Bronchial epithelial cell (primary cell): ENCODE measurements at places on chromosomes 11 and 22.

- no peak for DNase-seq
These were observed 61.8 kb downstream of the SMIM38 start for GRCh38 chr11:69217276-69218105.

GRCh38 chr11:45756384-45757010 is 48.5 kb upstream of the SLC35C1 start:
- DNase-seq = no peak

DNA sequence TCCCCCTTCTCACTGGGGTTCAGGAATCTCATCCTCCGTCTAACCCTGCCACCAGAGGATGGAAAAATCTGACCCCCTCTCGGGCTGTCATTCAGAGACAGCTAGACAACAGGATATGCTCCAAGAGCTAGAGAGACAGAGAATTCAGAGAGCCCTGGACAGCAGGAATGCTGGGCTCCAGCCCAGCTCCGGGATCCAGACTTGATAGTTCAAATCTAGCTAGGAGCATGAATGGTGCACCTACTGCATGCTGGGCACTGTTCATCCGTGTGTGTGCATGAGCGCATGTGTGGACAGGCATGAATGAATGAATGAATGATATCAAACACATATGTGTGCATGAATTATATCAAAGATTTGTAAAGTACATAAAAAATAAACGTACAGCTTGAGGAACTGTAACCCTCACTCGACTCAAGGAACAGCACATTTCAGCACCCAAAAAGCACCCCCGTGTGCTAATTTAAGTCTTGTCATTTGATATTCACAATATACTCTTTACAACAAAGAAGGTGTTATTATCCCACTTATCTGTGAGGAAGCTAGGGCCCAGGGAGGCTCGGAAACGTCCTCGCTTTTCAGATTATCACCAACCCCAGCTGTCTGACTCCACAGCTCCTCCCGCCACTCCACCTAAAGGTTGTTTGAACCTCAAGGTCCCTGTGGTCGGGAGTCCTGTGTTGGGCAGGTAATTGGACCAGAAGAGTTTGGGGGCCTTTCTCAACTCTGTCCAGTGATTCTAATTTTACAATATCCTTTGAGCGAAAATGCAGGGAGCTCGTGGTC is 640 bp upstream of the VSIG10L2 start:
- DNase-seq = no peak

- no peak for DNase-seq
These were observed 20.2 kb downstream of the KREMEN1 start for GRCh38 chr22:29093030-29093429.

DNA sequence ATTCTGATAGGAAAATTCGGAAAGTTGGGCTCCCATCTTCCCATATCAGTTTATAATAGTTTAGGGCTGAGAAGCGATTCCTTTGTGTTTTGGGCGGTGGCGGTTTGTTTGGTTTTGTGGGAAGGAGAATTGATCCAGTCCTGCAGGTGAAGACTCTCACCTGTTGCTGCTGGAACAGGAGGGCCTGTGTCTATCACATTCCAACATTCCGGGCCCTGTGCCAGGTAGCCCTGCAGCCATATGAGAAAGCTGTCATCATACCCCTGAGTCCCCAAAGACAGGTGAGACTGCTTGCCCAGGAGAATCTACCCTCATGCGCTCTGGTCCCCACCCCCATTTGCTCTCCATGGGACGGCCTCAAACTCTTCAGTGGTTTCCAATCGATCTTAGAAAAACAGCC is 62.1 kb downstream of the TRAF6 start:
- peak; percentile 63 for DNase-seq

- no peak for DNase-seq
These were observed 9.0 kb upstream of the HIKESHI start for GRCh38 chr11:86292912-86293616.

DNA sequence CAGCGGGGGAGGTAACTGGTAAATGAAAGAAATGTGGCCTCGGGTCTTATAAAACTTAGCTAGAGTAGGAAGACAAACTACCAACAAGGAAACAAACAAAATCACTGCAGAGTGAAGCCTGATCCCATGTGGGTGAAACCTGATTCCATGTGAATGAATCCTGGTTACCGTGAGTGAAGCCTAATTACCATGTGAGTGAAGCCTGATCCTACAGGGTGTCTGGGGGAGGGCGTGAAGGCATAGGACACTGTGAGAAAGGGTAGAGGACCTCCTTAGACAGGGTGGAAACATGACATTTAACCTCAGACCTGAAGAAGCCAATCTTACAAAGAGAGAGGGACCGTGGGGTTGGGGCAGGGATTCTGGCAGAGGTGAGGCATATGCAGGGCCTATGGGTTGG is 106.2 kb upstream of the USP47 start:
- DNase-seq = no peak

DNA sequence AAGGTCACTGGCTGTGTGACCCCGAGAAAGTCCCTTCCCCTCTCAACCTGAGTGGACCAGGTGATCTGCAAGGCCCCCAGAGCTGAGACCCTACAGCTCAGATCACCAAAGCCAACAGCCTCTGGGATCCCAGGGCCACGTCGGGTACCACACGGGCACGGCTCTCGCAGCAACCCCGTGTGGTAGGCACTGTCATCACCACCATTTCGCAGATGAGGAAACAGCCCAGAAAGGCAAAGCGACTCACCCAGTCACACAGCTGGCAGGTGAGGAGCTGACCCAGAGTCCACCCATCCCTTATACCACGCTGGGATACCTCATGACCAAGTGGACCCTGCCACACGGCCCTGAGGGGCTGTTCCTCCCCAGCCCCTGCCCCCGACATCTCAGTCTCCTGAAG is 2.8 kb downstream of the ATP5MGL start:
- DNase-seq = no peak

DNA sequence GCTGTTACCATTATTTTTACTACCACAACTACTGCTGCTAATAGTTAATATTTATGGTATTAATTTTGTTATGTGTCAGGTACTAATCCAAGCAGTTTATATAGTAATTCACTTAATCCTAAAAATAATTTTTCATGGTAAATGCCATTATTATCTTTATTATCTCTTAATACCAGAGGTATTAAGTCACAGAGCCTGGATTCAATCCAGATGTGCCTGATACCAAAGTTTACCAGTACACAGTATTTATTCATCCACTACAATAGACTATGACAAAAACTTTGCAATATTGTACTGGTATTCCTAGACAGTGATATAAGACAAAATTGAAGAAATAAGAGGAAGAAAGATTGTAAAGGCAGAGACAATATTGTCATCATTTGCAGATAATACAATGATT is 24.5 kb downstream of the MAP6 start:
- DNase-seq = no peak

- no peak for DNase-seq
These were observed 399.4 kb downstream of the NXPE2 start for GRCh38 chr11:115077740-115078139.

GRCh38 chr11:90204832-90205646 is 17.8 kb downstream of the CHORDC1 start:
- DNase-seq = peak; percentile 58

DNA sequence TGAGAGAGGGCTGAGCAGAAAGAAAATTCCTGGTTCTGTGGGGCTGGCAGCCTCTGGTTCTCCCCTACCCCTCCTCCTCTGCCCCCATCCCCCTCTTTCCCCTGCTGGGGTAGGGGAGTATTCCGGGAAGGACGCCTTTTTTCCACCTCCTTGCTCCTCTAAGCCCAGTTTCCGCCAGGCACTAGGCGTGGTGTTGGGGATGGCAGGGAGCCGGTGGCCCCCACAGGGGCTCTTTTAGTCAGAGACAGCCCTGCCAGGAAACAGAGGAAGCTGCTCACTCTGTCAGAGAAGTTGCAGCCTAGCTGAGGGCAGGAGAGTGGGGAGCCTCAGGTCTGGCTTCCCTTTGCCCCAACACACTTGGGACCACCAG is 15.6 kb upstream of the ARHGEF17 start:
- no peak for DNase-seq

- DNase-seq = no peak
These were observed at the start of gene NELL1 for GRCh38 chr11:20668844-20669819. NELL1 (plus strand) TSS chr11:20669586.

DNA sequence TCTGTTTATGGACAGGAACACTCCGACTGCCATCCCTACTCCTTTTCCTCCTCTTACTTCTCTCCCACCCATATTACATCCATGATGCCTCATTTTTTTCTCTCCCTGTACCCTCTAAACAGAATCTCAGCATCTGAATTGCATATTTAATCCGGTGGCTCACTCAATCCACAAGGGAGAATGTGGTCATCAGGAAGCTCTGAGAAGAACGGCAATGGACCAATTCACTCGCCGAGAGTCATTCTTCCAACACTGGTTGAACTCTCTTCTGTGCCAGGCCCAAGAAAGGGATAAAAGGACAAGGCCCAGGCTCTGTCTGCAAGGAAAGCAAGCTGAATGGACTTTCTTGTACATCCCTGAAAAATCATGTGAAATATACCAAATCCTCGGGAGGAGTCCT is 15.9 kb downstream of the MAP6 start:
- DNase-seq = no peak

DNA sequence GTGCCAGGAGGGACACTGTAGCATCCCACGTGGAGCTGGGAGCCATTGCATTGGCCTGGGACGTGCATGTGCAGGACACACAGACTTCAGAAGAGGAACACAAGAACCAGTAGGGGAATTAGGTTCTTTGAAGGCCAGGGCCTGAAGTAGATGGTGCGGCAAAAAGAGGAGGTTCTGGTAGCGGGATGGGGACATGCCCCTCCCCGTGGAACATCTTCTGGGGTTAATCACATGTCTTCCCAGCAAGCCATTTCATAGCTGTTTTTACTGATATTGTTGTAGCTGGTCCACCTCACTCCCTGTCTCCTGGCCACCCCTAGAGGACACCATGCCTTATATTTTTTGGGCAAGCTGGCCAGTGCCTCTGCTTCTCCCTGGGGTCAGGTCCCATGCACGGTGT is 74.3 kb downstream of the SCN3B start:
- DNase-seq = no peak

- DNase-seq = no peak
These were observed 22.7 kb upstream of the PLEKHA7 start for GRCh38 chr11:17036666-17037658.

- DNase-seq = peak; percentile 46
These were observed 75.2 kb downstream of the USP47 start for GRCh38 chr11:11916981-11917399.

DNA sequence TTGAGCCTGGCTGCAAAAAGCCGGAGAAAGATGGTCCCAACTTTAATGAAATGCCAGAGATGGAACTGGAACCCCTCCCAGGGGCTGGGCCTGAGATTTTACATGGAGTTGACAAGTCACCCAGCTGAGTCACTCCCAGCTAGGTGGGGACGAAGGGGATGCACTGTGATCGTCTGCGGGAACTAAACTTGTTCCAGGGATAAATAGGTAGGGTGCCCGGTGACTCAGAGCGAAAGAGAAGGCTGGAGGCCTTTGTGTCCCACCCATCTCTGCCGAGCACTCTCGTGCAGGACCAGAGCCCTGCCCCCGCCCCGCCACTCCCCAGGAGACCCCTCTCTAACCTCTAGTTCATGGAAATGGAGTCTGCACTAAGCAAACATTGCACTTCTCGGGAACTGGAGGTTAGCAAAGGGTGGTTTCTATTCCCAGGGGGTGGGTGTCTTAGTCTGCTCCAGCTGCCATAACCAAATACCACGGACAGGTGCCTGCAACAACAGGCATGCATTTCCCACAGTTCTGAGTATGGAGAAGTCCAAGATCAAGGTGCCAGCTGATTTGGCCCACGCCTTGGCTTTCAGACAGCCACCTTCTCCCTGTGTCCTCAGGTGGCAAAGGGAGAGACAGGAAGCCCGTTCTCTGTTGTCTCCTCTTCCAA is 60.7 kb upstream of the FADD start:
- DNase-seq = peak; percentile 63

- peak; percentile 60 for DNase-seq
These were observed 61.6 kb upstream of the PTPN5 start for GRCh38 chr11:18853086-18853720.

- DNase-seq = peak; percentile 53
These were observed 125.1 kb downstream of the TIMP3 start for GRCh38 chr22:32926600-32926999.

DNA sequence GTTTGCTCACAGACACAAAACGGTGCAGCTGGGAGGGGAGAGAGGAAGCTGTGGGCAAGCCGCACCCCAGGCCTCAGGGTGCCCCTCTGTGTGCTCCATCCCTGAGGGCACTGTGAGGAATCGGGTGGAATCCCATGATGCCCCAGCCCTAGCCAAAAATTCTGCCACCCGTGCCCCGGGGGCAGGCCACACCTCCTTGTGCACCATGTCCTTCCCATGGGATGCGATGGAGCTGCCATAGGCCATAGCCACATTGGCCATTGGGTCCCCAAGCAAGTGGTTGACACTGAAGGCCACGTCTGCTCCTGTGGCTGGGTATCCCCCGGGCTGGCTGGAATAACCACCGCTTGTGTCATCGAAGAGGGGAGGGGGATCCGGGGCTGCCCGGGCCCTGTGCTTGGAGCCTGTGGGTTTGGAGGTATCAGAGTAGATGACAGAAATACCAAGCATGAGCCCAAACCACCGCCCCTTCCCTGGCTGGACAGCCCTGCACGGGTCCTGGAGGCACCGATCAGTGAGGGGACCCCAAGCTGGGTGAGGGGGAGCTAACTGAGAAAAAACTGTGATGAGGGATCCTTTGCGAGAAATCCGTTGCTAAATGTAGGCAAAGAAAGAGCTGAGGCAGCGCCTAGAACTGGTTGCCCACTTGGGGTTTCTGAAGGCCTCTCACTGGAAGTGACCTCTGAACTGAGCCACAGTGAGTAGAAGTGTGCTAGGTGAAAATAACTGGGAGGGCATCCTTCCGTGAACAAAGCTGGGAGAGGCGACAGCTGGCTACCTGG is 863 bp downstream of the YIF1A start:
- DNase-seq = no peak

- DNase-seq = no peak
These were observed 217.7 kb downstream of the CNTN5 start for GRCh38 chr11:99238401-99238800.

DNA sequence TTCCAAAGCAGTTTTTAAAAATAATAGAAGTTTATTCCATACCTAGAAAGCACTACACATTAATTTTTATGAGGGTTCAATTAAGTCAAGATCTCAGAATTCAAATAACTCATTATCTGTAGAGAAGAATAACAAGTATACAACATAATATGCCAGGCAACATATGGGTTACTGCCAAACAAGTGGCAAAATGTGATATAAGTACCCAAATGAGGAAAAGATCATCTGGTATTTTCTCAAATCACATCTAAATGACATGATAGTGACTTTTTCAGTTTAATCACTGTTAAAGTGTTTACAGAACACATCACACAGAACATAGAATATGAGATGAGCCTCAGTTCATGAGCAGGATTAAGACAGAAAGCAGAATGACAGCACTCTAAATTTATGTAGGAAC is 123.3 kb downstream of the FCHSD2 start:
- no peak for DNase-seq
